ENCODE measurements at places on chromosomes 3 and 15. TPM values are rescaled to one million over a fixed set of nuclear protein-coding genes. Genes with fewer than 3 reads are reported as not detected.

The SPTSSB gene
- total RNA-seq: not detected

- H3K27me3 ChIP-seq: no peaks in the 10 kb centered on the region
- H3K36me3 ChIP-seq: no peaks in the 10 kb centered on the region
- H3K4me3 ChIP-seq: no peak overlapping the region
- no peak for DNase-seq
- no peak overlapping the region for H3K27ac ChIP-seq
Measured at GRCh38 chr3:52140769-52141168, 13.5 kb downstream of the POC1A start.

- peak overlapping the region; percentile 57 for H3K27ac ChIP-seq
- peaks cover 21% of the 10 kb centered on the region for H3K4me1 ChIP-seq
- peak; percentile 43 for DNase-seq
- no peaks in the 10 kb centered on the region for H3K27me3 ChIP-seq
- no peak overlapping the region for H3K4me3 ChIP-seq
- H3K36me3 ChIP-seq: no peaks in the 10 kb centered on the region
Measured at GRCh38 chr15:71136793-71137518, 21.7 kb downstream of the THSD4 start.

GRCh38 chr3:11244121-11244677 is 28.0 kb upstream of the ATG7 start:
- DNase-seq: peak; percentile 60
- H3K36me3 ChIP-seq: no peaks in the 10 kb centered on the region
- no peak overlapping the region for H3K4me3 ChIP-seq
- H3K27me3 ChIP-seq: no peaks in the 10 kb centered on the region
- H3K27ac ChIP-seq: no peak overlapping the region
- peaks cover 7% of the 10 kb centered on the region for H3K4me1 ChIP-seq

DNA sequence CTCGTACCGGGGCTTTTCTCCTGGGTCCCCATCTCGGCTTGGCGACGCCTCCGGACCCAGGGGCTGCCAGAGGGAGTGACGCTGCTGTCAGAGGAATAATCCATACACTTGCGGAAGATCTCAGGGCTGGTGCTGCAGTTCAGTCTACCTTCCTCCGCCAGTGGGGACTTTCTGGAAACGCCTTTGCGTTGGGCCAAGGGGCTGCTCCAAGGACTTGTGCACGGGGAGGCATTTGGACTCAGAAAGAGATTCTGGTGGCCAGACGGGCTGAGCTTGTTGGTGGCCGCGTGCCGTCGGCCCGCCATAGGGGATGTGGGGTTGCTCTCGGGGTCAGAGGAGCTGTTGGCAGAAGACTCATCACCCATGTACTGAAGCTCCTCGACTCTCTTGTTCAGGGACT is 21.8 kb downstream of the LARP6 start:
- peaks cover 49% of the 10 kb centered on the region for H3K4me1 ChIP-seq
- DNase-seq: no peak
- no peaks in the 10 kb centered on the region for H3K27me3 ChIP-seq
- peaks cover 23% of the 10 kb centered on the region for H3K36me3 ChIP-seq

- peak overlapping the region; percentile 77 for H3K27ac ChIP-seq
- H3K4me1 ChIP-seq: peaks cover 20% of the 10 kb centered on the region
- H3K36me3 ChIP-seq: no peaks in the 10 kb centered on the region
- H3K4me3 ChIP-seq: peak overlapping the region; percentile 56
Measured at GRCh38 chr3:58628823-58629562, 37.6 kb downstream of the FAM3D start.

GRCh38 chr3:107523289-107523538 is 452 bp downstream of the BBX start:
- H3K4me3 ChIP-seq: peak overlapping the region; percentile 98
- peak overlapping the region; percentile 70 for H3K27ac ChIP-seq
- no peak for DNase-seq
- no peaks in the 10 kb centered on the region for H3K27me3 ChIP-seq
- H3K36me3 ChIP-seq: no peaks in the 10 kb centered on the region

DNA sequence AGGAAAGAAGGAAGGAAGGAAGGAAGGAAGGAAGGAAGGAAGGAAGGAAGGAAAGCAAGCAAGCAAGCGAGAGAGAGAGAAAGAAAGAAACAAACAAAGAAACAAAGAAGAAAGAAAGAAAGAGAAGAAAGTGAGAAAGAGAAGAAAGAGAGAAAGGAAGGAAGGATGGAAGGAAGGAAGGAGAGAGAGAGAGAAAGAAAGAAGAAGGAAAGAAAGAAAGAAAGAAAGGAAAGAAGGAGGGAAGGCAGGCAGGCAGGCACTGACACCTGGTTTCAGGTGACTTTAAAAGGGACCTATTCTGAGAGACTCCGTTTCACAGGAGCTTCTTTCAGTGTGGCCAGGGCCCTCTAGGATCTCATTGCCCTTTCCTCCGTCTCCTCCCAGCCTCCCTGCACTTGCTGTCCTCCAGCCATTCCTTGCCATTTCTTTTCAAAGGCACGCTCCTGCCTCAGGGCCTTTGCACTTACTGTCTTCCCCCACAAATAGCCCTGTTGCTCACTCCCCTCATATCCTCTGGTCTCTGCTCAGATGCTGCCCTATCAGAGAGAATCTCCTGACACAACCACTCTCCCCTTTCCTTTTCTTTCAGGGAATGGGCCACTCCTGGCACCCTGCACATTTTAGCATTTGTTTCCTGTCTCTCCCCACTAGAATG is 31.5 kb downstream of the IL12A start:
- no peak overlapping the region for H3K4me3 ChIP-seq
- H3K36me3 ChIP-seq: no peaks in the 10 kb centered on the region
- no peak overlapping the region for H3K27ac ChIP-seq
- DNase-seq: no peak
- no peaks in the 10 kb centered on the region for H3K27me3 ChIP-seq

DNA sequence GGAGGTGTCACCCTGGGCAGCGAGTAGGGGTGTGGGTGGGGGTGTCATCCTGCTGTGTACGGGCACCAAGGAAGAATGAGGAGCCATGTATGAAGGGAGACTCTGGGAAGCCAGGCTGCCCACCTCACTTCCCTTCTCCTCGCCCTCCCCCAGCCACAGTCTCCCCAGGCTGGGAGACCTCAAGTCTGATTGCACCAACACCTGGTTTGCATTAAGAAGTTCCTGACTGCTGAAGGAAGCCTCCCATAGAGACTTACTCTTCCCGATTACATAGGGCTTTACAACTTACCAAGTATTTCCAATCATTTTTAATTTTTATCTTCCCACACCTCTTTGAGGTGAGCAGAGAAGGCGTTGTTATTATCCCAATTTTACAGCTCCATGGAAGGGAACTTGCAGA is 29.5 kb upstream of the SMAD3 start:
- H3K36me3 ChIP-seq: no peaks in the 10 kb centered on the region
- DNase-seq: peak; percentile 66
- 0 out of 2 replicates have a peak, but pooled peaks cover 4% of the 10 kb centered on the region for H3K4me1 ChIP-seq

GRCh38 chr3:30608598-30608947 is 2.2 kb downstream of the TGFBR2 start:
- no peaks in the 10 kb centered on the region for H3K36me3 ChIP-seq
- H3K4me1 ChIP-seq: peaks cover 39% of the 10 kb centered on the region
- peak overlapping the region; percentile 3 for H3K27ac ChIP-seq
- no peaks in the 10 kb centered on the region for H3K27me3 ChIP-seq
- DNase-seq: peak; percentile 32
